K562 (cell line): ENCODE measurements at places on chromosomes 16 and 17.

- DNase-seq: no peak
Observed at GRCh38 chr17:40457964-40458791, 14.9 kb downstream of the IGFBP4 start.

DNA sequence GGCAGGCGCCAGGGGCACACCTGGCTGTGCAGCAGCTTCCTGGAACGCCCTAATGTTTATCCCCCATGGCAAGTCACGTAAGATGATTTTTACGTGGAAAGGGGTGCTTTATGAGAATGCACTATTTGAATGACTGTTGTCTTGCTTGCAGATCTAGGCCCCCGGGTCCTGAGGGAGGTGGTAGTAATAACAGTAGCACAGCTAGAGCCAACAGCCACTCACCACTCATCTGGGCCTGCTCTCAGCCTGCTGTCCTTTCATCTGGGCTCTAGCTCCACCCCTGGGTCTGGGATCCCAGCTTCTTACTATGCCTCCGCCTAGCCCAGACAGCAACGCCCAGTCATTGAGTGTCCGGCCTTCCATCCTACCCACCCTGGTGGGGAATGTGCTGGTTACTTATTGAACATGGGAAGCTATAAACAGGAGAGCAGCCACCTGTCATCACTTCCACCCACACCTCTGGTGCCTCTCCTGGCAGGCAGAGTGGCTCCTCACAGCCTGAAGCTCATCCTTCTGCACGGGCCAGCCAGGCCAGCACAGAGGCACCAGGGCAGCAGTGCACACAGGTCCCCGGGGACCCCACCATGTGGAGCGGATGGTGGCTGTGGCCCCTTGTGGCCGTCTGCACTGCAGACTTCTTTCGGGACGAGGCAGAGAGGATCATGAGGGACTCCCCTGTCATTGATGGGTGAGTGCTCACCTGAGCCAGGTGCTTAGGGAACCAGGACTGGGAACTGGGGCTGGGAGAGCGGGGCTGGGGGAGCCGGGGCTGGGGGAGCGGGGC is 16.6 kb downstream of the DPEP1 start:
- no peak for DNase-seq

DNA sequence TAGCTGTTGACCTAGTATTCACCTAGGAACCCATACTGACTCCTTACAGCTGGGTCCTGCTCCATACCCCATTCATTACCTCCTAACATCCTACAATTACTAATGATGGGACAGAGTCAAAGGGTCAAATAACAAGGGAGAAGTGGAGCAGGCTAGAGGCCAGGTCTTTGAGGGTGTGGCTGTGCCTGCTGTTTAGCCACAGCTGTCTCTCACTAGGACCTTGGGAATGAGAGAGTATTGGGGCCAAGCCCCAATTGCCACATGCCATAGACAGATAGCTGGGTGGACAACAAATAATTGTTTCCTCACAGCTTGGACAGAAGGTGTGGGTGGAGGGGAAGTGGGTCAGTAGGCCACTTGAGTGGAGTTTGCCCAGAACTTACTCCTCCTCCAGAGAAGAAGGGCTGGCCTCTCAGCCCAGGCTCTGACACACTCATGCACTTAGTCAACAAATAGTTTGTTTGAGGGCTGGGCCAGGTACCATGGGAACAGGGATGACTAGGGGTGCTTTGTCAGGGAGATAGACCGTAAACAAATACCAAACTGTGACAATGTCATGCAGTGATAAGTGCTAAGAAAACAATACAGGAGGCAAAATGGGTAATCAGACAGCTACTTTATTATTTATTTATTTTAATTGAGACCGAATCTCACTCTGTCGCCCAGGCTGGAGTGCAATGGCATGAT is 10.2 kb upstream of the CENPT start:
- peak; percentile 60 for DNase-seq

GRCh38 chr17:81471818-81472456 is 40.7 kb downstream of the ACTG1 start:
- DNase-seq: peak; percentile 99

DNA sequence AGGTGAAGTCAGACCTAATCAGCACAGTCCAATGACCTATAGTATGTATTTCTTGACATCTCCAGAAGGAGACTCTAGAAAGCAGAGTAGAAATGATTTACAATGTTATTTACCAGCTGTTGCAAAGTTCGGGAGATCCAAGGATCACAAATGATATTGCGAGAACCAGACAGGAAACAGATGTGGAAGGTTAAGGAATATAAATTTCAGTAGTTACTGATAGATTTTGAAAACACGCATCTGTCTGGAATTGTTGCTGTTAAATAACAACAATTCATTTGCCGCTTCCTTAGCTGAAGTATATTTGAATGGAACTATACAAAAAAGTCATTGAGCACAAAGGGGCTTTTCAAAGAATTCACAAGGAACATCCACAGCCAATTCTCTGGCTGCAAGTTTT is 72.0 kb downstream of the STXBP4 start:
- DNase-seq: no peak

DNA sequence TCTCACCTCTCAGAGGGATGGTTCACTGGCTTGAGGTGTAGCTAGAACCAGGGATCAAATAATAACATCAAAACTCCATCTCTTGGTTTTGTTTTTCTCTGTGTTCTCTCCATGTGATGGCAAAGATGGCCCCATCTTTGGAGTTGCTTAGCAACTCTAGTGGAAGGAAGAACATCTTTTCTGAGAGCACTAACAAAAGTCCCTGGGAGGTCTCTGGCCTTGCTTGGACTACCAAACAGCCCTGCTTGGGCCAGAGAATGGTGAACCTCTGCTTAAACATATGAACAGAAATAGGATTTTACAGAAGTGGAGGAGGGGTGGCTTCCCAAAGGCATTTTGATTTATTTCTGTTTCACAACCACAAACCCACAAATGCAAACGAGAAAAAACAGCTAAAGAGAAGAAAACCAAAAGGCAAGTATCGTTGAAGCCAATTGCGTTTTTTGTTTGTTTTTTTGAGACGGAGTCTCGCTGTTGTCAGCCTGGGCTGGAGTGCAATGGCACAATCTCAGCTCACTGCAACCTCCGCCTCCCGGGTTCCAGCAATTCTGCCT is 13.2 kb downstream of the GABARAPL2 start:
- DNase-seq: no peak
